ENCODE measurements at places on chromosomes 4 and X. TPM values are rescaled to one million over a fixed set of nuclear protein-coding genes. Genes with fewer than 3 reads are reported as not detected.

- DNase-seq: no peak
Measured at GRCh38 chrX:17805120-17805519, 56.0 kb downstream of the RAI2 start.

- no peak for DNase-seq
Measured at GRCh38 chr4:165137205-165137604, 24.5 kb upstream of the TMEM192 start.

DNA sequence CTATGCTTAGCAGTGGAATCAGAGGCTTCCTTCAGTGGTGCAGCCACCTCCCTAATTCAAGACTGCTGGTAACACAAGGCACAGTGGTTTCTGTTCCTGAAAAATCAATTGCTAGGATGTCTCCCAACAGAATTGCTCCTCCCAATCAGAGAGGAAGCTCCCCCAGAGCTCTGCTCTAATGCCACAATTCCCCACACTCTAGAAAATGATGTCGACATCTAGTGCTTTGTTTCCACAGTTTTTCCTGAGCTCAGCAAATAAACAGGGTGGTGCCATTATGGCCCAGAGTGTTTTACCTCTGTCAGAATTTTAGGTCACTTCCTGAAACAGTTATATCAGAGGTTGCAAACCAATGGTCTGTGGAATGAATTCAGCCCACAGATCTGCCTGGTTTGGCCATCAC lies 24.7 kb downstream of the TAB3 start:
- no peak for DNase-seq

GRCh38 chrX:10073671-10074070 lies 83.1 kb upstream of the CLCN4 start:
- DNase-seq: no peak

DNA sequence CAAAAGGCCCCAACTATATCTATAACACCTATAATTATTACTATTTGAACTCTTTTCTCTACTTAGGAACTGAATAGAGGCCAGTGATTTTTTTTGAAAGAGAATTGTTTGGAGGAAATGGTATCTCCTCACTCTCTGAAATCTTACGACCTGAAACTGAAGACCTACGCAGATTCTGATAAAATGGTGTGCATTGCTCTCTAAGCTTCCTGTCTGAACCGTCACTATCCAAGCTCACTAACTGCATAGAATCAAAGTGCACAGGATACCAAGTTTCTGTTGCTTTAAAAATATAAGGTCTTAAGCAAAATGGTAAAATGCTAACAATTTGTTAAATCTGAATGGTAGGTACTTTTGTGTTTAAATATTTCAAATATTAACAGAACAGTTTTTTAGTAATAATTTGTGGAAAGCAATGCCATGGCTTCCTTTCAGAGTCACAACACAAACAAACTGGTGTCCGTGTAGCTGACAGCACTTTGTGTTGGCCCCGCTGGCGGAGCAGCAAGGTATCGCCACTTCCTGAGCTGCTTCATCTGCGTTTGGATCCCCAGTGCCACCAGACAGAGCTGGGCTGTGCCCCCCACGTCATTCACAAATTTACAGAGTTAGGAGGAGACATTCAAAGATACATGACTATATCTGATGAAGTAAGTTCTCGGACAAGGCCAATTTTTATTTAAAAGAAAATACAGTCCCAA lies 313.9 kb downstream of the FBXW7 start:
- no peak for DNase-seq

GRCh38 chrX:130626521-130626920 lies 224.7 kb downstream of the RBMX2 start:
- no peak for DNase-seq

DNA sequence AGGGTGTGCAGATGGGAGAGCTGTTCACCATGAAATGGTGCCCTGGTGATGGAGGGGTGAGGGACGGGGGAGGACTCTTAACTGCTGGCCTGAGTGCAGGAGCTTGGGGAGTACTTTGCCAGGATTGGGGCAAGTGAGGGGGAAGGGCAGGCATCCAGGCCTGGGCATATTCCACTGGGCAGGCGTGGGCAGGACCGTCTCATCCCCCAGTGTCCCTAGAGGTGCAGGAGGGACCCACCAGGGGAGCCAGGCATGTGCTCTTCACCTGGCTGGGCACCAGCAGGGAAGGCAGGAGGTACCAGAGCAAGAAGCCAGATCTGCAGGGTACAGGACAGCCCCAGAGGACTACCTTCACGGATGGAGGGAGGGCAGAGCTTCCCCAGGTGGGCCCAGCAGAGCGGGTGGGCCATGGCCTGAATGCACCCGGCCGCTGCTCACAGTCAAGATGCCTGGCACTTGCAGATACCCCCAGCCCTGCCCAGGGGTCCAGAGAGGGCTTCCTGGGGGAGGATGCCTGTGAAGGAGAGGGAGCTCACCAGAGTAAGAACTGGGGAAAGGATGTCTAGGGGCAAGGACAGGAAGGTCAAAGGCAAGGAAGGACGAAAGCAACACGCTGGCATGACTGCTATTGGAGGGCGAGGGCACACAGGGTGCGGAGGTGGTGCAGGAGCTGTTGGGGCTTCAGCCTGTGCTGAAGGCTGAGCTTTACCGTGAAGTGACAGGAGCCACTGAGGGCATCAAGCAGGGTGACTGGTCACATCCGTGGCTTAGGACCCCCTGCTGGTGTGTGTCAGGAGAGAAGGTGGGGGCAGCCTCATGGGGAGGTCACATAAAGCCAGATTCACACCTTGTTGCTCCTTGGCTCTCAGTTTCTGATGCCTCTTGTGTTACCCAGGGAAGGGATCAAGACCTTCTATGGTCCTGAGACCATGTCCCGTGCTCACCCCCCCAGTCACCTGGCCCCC lies 68.2 kb upstream of the NKX1-1 start:
- no peak for DNase-seq

DNA sequence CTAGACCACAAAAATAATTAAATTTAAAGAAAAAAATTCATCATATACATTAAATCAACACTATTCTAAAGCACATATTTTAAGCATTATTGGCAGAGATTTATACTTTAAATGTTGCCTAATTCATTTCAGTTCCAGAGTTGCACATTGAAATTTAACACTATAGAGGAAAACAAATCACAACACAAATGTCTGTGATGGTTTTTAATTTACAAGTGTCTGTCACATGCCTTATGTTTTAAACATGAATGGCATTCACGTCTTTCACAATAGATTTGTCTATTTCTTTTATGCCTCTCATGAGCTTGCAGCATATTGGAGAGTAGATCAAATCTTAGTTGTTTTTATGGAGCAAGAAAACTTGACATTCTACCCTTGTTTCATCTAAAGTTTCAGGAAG lies 811.3 kb downstream of the NLGN4X start:
- DNase-seq: no peak

GRCh38 chrX:11786862-11787261 lies 28.8 kb downstream of the MSL3 start:
- DNase-seq: no peak

GRCh38 chrX:37906357-37906756 lies 59.0 kb upstream of the DYNLT3 start:
- no peak for DNase-seq

- DNase-seq: no peak
Measured at GRCh38 chr4:151824656-151825055, 63.8 kb upstream of the GATB start.

DNA sequence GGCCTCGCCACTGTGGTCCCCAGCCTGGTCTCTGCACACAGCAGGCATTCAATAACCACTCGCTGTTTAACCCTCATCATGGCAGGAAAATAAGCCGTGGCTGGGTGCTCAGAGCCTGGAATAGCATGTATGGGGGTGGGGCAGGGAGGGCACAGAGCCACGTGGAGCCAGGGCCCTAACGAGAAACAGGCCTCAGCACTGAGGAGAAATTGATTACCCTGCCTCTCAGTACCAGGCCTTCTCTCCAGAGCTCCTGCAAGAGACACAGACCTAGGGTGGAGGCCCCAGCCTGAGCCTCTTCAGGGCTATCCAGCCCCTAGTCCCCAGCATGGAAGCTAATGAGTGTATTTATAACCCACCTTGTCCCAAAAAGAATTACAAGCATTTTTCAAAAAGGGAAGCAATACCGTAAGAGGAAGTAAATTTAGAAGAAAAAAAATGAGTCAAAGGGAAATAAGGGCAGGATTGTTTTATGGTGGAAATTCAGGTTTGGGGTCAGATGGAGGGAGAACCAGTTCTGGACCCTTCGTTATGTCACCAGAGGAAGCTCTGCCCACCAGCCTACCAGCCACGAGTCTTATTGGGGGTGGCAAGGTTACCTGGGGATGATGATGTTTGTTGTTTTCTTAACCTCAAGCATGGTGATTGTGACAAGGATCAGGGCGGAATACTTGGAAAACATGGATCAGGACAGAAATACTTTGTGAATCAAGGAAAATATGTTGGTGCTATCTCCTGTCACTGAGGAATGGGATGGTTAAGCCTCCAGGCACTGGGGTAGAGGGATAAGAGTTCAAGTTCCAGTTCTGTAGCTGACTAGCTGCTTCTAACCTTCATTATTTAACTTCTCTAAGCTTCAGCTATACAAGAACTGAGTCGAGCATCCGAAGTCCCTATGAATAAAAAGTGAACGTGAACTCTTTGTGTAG lies 101.9 kb upstream of the RBPJ start:
- no peak for DNase-seq

DNA sequence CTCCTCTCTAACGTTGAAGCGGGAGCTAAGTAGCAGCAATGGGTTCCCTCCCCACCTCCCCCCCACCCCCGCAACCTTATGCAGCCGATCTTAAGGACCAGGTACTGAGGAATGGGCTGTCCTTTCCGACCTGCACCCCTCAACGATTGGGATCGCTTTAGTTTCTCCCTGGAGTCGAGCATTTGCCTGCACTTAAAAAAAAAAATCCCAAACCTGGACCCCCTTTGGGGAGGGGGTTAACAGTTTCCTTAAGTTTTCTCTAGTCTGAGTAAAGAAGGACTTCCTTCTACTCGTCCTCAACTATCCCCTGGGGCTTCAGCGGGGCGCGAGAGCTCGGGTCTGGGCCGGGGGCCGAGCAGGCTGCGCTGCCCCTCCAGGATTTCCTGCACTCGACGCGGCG lies 25.7 kb upstream of the BCORL1 start:
- no peak for DNase-seq

DNA sequence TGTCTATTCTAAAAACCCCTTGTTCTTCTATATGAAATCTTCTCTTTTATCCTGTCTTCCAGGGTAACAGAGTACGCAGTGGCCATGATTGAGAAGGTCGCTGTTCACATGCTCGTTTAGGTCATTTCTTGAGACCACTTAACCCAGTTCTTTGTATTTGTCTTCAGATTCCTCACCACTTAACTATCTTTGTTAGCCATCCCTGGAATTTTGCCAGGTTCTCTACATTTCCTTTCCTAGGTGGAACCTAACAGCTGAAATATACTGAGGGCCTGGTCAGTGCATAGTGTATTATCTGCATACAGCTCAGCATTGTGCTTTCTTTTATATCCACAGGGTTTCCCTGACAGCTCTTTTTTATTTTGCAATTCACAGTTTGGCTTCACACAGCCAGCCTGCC lies 148.9 kb upstream of the GALNT7 start:
- no peak for DNase-seq

The MMRN1 gene
- total RNA-seq: 31.0 TPM

The SLC26A1 gene
- total RNA-seq: 0.27 TPM

The SYN1 gene
- total RNA-seq: 0.27 TPM

The CCKAR gene
- not detected for total RNA-seq

The SCML2 gene
- total RNA-seq: 7.8 TPM

The PABPC4L gene
- under 0.01 TPM for total RNA-seq

The RADX gene
- total RNA-seq: 3.8 TPM

Measured in hematopoietic multipotent progenitor cell (in vitro differentiated cells).